CD4-positive, alpha-beta T cell treated with Interleukin-4 for 1 hour (primary cell): ENCODE measurements at places on chromosomes 1 and 21.

DNA sequence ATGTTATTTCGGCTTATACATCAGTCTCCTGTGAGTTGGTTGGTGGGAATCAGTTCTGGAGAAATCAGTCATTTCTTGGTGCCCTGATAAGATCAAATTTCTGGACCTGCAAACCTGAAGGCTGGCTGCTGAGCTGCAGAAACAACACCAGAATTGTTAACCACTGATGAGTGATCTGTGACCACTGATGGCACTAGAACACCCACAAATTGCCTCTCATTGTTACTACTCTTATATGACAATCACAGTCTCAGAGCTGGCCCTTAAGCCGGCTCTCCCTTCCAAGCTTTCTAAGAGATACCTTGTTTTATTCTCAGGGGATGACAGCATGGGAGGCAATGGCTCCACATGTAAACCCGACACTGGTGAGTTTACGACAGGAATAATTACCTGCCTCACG lies 1.9 kb downstream of the C1orf162 start:
- DNase-seq: peak; percentile 55

DNA sequence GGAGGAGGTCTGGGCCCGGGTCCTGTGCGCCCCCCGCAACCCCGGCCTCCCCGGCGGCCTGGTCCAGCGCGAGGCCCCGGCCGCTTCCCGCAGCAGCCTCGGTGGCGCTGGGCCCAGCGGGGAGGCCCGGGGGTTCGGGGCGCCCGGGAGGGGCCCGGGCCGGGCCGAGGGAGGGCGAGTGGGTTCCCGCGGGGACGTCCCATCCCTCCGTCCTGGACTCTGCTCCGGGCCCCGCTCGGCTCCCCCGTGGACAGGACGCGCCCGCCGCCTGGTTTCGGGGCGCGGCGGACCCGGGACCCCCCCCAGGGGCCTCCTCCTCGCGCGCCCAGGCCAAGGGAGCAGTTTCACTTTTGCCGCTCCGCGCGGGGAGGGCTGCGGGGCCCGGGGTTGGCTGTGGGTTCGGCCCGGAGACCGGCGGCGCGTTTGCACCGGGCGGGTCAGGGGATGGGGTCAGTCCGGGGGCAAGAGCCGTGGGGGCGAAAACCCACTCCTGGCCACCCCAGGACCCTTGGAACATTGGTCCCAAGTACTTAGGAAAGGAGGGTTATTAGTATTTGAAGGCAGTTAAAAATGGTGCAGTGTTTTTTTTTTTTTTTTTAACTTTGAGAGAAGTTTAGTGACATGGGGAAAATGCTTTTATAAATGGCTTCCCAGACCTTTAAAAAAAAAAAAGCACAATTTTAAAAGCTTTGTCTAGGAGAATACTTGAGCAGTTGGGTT lies 677 bp downstream of the AGPAT3 start:
- DNase-seq: peak; percentile 35

GRCh38 chr1:200588698-200589097 lies 31.9 kb downstream of the KIF14 start:
- DNase-seq: peak; percentile 28

GRCh38 chr1:170674239-170674638 lies 10.3 kb downstream of the PRRX1 start:
- no peak for DNase-seq

GRCh38 chr1:235951661-235952060 lies 85.0 kb upstream of the LYST start:
- DNase-seq: no peak

GRCh38 chr1:198864695-198865094 lies 225.9 kb downstream of the PTPRC start:
- DNase-seq: no peak

GRCh38 chr1:33875862-33876261 lies 12.0 kb downstream of the HMGB4 start:
- no peak for DNase-seq
